ENCODE measurements at places on chromosomes 6 and 20.

DNA sequence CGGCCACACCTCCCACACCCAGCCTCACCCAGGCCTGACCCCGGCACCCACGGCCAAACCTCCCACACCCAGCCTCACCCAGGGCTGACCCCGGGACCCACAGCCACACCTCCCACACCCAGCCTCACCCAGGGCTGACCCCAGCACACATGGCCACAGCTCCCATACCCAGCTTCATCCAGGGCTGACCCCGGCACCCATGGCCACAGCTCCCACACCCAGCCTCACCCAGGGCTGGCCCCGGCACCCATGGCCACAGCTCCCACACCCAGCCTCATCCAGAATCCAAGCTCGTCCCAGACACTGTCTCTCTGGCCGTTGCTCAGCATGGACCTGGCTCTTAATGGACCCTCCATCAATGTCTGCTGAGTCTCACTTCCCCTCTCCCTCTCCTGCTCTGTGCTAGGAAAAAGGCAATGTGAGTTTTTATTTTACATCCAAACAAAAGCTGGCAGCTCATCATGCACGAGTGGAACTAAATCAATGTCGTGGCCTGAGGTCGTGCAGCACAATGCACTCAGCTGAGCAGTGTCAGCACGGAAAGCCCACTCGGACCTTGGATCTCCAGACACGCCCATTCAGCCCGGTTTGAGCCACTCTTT is 36.1 kb downstream of the NINL start:
- no peak for DNase-seq

GRCh38 chr6:14321992-14322772 is 204.6 kb downstream of the CD83 start:
- DNase-seq: no peak

DNA sequence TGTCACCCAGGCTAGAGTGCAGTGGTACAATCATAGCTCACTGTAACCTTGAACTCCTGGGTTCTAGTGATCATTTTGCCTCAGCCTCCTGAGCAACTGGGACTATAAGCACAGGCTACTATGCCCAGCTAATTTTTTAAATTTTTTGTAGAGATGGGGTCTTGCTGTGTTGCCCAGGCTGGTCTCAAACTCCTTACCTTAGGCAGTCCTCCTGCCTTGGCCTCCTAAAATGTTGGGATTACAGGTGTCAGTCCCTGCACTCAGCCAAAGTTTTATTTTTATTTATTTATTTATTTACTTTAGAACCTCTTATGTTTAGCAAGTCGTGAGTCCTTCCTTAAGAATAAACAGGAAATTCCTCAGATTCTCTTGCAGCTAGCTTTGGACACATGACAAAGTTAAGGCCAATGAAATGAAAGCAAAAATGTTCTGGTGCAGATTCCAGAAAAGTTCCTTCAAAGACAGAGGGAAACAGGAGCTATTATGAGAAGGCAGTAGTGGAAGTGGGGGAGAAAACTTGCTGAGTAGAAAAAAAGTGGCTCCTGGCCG is 19.1 kb downstream of the PIM1 start:
- DNase-seq: peak; percentile 17

DNA sequence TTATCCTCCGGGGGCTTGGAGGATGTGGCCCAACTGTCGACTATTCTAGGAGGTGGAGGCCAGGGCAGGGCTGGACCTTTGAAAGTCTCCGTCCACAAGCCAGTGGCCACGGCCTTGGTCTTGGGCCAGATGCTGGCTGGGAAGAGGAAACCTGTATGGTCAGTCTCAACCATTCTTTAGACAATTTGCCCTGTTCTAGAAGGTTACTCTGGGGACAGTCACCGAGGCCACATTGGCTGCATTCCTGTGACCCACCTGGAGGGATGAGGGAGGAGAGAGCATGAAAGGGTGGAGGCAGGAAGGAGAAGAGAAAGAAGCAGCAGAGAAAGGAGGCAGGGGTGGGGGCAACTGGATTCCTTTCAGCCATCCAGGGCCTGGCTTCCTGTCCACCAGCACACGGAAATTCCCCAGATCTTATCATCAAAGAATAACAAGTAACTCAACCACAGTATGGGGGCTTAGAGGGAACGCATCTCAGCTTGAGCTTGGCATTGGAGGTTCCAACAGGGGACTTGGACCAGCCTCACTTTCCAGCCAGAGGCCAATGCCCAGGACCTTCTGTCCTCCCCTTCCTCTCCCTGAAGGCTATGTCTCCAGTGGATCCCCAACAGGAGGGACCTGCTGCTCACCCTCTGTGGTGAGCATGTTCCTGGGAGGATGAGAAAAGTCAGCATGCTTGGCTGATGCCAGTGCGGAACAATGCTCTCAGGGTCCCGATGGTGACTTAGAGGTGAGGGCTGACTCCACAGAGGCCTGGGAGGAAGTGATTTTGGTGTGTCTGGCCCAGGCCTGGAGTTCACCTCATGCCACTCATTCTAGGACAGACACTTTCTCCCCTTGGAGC is 30.4 kb downstream of the TGM2 start:
- DNase-seq: peak; percentile 60

- no peak for DNase-seq
These were observed 205.7 kb downstream of the EPM2A start for GRCh38 chr6:145529582-145529981.

GRCh38 chr6:121453191-121453590 is 17.7 kb downstream of the GJA1 start:
- DNase-seq: no peak

- DNase-seq: no peak
These were observed 51.8 kb upstream of the SLCO4A1 start for GRCh38 chr20:62590309-62591121.

GRCh38 chr6:110635096-110635495 is 158.7 kb upstream of the SLC22A16 start:
- no peak for DNase-seq

DNA sequence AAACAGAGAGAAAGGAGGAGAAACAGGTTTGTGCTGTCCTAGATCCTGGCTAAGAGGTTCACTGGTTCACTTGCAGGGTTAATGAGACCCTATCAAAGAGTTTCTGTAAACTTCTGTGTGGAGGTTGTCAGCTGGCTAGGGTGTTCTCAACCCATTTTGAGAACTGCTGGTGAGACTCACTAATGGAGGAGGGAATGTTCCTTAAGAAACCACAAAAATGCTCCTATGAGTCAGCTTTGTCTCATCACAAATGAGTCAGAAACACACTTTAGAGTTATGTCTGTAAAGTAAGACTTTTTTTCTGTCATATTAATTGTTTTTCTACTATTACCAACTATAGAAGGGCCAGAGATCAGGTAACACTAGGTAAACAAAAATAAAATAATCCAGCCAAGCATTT is 884.4 kb downstream of the PHF3 start:
- peak; percentile 92 for DNase-seq

- DNase-seq: no peak
These were observed 49.7 kb upstream of the ARMH2 start for GRCh38 chr6:24848461-24848860.

- peak; percentile 6 for DNase-seq
These were observed 191.9 kb upstream of the SLC35B3 start for GRCh38 chr6:8627085-8627861.

DNA sequence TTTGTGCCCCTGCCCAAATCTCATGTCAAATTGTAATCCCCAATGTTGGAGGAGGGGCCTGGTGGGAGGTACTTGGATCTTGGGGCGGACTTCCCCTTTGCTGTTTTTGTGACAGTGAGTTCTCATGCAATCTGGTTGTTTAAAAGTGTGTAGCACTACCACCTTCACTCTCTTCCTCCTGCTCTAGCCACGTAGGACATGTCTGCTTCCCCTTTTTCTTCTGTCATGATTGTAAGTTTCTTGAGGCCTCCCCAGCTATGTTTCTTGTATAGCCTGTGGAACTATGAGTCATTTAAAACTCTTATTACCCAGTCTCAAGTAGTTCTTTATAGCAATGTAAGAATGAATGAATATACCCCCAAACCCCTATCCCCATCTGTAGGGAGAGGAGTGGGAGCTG is 1013.7 kb upstream of the MAP3K7 start:
- DNase-seq: no peak

DNA sequence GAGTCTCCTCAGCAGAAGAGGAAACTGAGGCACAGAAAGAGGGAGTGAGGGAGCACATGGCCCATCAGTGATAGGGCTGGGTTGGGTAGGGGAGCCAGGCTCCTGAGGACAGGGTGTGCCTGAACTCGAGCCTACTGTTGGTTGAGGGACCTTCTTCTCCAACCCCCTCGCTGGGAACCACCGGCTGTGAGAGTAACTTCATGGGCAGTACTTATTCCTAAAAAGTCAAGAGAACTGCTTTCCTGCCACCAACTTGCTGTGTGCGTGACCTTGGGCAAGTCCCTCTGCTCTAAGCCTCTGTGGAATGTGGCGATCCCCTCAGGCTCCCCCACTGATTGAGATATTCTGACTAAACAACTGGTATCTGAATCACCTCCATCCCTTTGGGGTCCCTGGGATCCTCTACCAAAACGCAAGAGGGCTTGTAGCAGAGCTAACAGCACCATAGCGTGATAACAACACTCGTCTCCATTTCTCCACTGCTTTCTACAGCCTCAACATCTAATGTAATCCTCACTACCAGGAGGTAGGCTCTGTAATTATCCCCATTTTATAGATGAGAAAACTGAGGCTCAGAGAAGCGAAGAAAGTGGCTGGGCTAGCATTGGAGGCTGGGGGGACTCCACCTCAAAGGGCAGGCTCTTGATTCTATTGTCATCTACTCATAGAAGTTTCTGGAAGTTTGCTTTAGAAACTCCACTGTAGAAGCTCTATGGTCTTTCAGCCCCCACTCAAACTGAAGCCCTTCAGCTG is 76.0 kb downstream of the JPH2 start:
- DNase-seq: no peak

DNA sequence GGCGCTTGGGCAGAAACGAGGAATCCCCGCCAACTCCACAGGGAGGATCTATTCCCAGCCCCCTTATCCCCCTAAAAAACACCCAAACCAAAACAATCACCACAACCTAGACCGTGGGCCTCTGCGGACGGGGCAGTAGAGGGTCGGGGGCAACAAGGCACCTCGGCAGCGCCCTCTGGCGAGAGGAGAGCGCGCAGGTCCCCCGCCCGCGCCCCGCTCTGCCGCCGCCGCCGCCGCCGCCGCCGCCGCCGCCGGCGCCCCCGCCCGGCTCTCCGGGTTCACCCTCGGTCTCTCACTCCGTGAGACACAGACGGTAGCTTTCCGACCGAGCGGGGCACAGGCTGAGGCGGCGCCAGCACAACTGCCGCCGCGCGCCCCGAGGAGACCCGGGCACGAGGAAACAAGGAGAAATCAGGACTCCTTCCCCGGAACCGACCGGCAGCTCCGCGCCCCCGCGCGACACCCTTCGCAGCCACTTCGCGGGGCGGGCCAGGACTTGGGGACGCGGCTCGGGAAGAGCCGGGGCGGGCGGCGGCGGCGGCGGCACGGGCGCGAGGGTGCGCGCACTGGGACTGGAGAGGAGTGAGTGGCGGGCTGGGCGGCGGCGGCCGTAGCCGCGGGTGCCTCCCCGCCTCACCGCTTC is at the start of gene SLC35F1:
TSS of gene SLC35F1 (plus strand) at position 307 of the 643 bp plus-strand sequence.
- DNase-seq: no peak

DNA sequence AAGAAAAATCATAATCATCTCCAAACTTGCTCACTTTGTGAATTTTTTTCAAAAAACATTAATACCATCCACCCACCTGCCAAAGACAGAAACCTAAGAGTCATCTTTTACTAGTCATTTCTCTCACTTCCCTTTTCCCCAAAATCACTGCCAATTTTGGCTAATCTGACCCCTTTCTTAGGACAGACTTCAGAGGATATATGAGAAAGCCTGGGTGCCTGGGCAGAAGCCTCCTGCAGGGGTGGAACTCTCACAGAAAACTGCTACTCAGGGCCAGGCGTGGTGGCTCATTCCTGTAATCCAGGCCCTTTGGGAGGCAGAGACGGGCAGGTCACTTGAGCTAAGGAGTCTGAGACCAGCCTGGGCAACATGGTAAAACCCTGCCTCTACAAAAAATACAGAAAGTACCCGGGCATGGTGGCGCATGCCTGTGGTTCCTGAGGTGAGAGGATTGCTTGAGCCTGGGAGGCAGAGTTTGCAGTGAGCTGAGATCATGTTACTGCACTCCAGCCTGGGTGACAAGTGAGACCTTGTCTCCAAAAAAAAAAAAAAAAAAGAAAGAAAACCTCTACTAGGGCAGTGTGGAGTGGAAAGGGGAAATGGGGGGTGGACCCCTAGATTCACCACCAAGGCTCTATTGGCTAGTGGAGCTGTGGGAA is 3.8 kb downstream of the DEK start:
- DNase-seq: peak; percentile 35

DNA sequence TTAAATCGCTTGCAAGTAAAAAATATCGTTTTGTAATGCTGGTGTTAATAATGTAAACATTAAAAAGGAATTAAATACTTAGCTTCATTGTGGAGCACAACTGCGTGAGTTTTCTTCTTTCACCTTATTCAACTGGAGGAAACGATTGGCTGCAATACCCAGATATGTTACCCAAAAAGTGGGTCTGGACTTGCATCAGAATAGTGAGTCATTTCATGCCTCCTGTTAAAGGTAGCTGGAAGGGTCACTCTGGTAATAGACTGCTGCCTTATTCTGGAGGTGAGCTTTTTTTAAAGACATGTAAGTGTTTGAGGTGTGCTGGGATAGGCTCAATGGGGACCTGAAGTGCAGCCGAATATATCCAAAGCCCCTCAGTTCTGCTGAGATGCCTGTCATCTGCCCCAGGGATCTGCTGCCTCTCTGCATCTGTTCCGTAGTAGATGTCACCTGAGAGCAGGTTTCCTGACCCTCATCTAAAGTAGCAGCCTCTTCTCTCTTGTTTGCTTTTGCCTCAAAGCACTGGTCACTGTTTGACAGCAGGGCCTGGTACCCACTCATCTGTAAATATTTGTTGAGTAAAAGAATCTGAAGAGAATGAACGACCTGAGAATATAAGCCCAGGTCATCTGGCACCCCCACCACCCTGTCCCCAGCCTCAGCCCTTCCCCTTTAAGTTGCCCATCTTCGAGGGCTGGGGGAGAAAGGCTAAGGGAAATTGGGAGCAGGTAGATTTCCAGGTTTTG is 5.6 kb upstream of the UQCC2 start:
- no peak for DNase-seq

GRCh38 chr20:51467956-51468626 is 74.4 kb downstream of the NFATC2 start:
- no peak for DNase-seq

- DNase-seq: no peak
These were observed 604.7 kb upstream of the CITED2 start for GRCh38 chr6:139979021-139979725.

DNA sequence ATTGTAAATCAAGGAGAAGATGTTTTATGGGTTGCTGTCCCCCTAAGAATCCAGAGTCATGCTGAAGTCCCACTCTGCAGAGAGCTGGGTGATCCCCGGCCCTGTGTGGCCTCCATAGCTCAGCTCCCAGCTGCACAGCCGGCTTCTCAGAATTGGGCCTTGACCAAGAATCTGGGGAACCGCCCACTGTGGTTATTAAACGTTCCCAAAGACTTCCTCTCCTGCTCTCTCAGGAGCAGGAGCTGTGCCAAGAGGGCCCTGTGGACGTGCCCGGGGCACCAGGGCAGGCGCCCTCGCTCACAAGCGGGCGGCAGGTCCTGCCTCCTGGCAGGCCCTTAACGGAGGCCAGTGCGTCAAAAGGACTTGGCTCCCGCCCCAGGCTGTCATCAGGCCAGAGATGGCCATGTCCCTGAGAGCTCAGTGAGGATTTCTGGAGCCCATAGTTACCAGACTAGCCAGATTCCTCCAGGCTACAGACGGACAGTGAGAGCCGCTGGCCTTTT is 30.4 kb downstream of the ZC3H12D start:
- peak; percentile 84 for DNase-seq

- DNase-seq: no peak
These were observed 34.3 kb upstream of the TNFRSF21 start for GRCh38 chr6:47344022-47344421.

- DNase-seq: peak; percentile 86
These were observed 52.2 kb downstream of the MARCKS start for GRCh38 chr6:113909224-113909856.

All from fibroblast of skin of abdomen (primary cell).